ENCODE measurements at places on chromosomes 11 and 22.
A peak's percentile ranks its signal among the peaks of the same experiment; 100 is the strongest.

DNA sequence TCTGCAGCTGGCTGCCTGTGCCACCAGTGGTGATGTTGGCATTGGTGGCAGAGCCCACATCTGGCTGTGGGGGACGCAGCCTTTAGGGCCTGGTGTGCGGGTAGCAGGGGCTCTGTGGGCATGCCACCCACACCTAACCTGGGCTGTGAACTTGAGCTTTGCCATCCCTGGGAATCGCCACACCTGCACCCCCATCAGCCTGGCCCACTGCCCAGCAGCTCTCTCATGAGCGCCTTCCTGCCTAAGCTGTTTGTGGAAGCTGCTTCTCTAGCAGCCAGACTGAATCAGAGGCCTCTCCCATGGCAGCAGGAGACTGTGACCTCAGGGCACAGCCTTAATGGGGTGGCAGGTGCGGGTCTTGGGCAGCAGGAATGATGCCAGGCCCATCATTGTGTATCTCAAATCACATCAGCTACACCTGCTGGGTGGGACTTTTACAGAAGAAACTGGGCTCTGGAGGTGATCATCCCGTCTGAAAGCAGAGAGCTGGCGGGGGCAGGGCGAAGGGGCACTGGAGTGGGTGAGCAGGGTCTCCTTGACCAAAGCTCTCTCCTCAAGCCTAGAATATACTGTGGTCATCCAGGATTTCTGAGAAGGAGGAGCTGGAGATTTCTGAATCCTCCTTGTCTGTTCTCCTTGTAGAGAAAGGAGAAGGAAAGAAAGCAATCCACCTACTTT, 17.8 kb upstream of the CARS1 start:
- no peak for DNase-seq

- DNase-seq, result no peak
These were observed 91.3 kb downstream of the CEP164 start for GRCh38 chr11:117418737-117419481.

- no peak for DNase-seq
These were observed 36.3 kb upstream of the LYVE1 start for GRCh38 chr11:10604798-10605197.

DNA sequence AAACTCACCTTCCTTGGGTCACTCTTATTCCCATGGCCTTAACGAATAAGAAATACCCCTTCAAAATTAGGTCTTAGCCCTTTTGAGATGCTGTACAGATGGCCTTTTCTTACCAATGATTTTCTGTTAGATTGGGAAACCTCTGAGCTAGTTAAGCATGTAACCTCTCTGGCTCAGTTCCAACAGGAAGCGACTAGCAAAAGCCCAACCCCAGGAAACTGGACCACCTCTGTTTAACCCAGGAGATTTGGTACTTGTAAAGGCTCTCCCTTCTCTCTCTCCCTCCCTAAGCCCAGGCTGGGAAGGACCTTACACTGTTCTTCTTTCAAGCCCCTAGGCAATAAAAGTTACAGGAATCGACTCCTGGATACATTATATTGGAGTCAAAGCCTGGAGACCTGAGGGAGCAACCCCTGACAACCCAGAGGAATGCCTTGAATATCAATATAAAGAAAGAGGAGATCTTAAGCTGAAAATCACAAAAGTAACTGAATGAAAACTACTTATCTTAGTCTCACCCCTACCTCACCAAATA, 11.7 kb downstream of the APIP start:
- DNase-seq, result no peak

GRCh38 chr11:3861683-3862082, 6.2 kb downstream of the STIM1 start:
- no peak for DNase-seq

GRCh38 chr11:34899633-34900016, 16.6 kb downstream of the APIP start:
- no peak for DNase-seq

DNA sequence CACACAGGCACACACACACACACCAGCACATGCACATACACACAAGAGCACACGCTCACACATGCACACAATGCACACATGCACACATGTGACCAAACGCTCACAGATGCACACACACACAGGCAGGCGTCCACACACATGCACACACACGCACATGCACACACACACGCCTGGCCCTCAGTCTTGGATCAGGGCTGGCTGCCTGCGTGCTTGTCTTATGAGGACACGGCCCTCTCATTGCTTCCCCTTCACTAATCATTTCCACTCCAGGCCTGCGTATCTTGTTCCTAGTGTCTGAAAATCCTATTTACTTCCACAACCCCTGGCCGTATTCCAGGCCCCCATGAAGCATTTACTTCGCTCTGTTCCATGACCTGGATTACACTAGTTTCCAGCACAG, 740.5 kb downstream of the BRD1 start:
- DNase-seq, result no peak

GRCh38 chr11:67627441-67627811, 2.3 kb downstream of the NUDT8 start:
- no peak for DNase-seq

DNA sequence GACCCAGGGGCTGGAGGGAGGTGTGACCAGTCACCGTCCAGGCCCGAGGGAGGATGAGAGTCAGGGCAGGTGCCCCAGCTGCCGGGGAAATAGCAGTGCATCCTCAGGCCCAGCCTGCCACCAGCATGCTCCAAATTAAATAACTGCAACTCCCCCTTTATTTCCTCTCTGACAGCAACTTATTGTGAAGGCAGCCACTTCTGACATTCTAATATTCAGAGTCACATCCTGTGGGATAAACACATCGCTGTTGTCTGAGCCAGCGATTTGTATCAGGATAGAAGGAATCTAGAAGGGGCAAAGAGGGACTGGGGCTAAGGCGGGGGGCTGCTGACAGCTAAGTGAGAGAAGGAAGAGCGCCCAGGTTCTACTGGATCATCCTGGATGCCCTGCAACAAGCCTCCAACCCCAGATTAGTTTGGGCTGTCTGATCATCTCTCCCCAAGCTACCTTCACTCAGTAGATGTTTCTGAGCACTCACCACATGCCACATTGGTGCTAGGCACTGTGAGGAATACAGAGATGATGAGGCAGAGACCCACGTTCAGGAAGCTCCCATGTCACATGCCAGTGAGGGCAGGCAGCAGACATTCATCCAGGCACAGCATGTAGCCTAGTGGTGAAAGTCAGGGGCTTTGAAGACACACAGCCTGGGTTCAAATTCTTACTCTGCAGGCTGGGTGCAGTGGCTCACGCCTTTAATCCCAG, 214.1 kb downstream of the BUD13 start:
- no peak for DNase-seq

DNA sequence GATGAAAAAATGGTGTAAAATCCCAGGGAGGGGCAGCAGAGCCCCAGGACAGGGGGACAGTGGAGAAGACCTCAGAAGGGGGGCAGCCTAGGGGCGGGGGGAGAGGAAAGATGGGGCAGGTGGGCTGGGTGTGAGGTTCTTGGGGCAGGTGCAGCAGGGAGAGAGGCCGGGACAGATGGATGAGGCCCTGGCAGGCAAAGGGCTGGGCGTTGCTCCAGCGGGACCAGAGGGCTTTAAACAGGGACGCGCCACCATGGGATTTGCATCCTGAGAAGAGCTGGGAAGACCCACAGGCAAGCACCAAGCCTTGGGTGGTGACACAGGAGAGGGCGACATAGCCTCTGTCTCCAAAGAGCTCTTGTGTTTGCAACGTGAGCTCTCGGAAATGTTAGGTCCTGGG, 1342.8 kb downstream of the TBC1D22A start:
- no peak for DNase-seq

DNA sequence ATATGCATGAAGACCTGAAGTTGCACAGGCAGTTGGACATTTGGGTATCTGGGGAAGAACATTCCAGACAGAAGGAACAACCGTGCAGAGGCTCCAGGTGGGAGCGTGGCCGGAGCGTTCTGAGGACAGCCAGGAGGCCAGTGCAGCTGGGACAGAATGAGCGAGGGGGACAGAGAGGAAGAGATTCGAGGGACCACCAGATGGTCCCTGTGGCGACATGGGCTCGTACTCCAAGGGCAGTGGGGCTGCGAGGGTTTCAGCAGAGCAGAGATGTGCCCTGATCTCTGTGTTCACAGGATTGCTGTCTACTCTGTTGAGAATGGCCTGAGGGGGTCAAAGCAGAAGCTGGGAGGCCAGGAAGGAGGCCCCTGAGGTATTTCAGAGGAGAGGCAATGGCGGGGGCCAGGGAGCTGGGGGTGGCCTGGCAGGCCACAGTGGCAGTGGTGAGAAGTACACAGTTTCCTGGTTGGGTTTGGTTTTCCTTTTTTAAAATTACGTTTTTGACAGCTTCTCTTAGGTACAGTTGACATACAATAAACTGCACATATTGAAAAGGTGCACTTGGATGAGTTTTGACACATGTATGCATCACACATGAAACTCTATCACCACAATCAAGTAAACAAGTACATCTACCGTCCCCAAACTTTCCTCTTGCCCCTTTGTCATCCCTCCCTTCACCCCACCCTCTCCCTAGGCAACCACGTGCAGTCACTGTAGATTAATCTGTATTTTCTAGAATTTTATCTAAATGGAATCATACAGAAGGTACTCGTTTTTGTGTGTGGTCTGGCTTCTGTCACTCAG, 24.8 kb upstream of the SOX10 start:
- no peak for DNase-seq

DNA sequence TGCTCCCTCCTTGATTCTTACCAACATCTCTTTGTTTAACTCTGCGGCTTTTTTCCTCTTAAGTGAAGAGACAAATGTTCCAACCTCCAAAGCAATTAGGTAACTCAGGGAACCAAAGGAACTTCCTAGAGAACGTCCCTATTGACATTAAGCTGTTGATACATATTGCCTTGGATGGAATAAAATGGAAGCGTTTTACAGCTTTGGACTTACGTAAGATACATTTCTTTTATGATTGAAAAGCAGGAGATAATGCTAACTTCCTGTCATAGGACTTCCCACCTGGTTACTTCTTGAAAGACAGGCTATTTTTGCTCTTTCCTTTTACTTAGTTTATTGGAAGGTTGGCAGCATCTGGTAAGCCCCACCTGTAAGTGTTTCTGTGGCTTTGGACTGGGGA, 245.7 kb upstream of the CTSC start:
- no peak for DNase-seq

DNA sequence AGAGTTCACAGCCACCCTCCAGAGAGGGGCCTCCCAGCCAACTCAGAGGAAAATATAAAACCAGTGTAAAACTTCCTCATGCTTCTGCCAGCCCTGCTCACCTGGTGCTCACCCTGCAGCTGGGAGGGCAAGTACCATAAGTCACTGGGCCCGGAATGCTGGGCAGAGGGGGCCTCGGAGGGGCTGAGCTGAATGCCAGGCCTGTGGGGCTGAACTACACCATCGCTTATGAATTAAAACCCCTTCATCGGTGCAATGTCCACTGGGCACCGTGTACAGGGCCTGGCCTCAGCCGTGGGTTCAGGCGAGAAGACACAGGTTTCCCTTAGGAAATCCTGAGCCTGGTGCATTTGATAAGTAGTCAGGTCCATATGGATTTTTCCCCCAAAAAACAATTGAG, 828.6 kb downstream of the TBC1D22A start:
- no peak for DNase-seq

DNA sequence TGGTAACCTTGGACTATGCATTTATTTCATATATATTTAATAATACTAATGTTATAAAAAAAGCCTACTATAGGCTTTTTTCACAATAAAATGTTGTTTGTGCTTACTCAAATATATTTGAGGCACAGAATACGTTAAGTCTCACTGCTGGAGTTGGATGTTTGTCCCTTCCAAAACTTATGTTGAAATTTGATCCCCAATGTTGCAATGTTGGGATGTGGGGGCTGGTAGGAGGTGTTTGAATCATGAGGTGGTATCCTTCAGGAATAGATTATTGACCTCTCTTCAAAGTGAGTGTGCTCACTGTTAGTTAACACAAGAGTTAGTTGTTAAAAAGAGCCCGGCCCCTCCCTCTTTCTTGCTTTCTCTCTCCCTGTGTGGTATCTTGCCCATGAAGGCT, 1295.9 kb downstream of the JRKL start:
- peak; percentile 15 for DNase-seq

- DNase-seq, result no peak
These were observed 13.9 kb downstream of the CSRP3 start for GRCh38 chr11:19187833-19188258.

DNA sequence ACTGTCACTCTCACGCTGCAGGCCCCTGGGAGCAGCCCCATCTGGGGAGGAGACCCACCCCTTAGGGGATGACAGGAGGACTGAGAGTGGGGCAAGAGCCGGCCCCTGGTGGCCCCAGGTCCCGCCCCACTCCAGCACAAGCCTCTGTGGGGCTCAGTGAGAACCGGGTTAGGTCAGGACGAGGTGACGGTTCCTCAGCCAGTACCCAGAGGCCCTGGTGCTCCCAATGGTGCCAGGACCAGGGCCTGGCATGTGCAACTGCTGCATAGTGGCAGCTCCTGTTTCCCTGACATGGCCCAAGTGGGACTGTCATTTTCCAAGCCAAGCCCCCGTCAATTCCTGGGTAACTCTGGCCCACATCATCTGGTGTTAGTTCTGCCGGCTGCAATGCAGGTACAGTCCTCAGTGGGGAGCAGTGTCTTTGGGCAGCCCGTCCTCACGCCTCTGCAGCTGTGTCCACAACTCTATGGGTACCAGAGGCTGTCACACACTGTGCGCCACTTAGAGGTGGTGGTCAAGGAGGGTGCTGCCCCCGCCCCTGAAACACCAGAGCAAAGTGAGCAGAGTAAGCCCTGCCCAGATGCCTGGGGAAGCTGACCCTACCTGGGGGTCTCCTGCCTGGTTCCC, 15.9 kb downstream of the CHID1 start:
- no peak for DNase-seq

DNA sequence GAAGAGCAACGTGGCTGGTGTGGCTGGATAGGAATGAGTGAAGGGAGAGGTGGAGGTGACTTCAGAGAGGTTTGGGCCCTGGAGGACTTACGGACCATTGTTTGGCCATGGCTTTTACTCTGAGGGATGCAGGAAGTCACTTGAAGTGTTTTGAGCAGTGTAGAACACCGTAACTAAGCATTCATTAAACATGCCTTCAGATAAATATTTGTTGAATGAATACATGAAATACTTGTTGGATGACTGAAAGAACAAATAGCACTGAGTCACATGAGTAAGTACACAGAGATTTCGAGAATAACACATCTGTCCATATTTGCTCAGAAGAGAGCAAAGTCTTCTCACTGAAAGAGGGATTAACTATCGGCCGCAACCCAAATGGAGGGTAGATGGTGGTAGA, 182.7 kb upstream of the SNX19 start:
- DNase-seq, result peak; percentile 8

GRCh38 chr22:44030702-44031082, 6.6 kb downstream of the PARVB start:
- DNase-seq, result no peak

GRCh38 chr11:69395287-69395686, 86.2 kb upstream of the LINC01488 start:
- DNase-seq, result no peak
